Osteocyte (in vitro differentiated cells): ENCODE measurements at places on chromosomes 3 and 15.

DNA sequence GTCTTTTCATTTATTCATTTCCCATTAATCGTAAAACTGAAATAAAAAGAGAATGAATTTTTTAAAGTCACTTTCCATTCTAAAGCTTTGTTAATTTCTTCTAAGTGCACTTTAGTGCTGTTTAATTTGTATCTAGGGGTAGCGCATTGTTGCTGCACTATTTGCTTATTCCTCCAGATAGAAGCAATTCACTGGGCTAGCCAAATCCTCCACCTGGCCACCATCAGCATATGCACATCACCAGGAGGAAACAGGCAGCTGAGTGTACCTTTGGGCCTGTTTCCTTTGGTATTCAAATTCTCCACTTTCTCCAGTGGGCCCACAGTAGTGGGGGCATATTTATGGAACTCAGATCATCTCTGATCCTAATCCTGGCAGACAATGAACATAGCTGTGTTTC is 29.8 kb upstream of the CPB1 start:
- peaks cover 11% of the 10 kb centered on the region for H3K4me1 ChIP-seq
- peaks cover 6% of the 10 kb centered on the region for H3K36me3 ChIP-seq
- no peak overlapping the region for H3K27ac ChIP-seq
- H3K27me3 ChIP-seq = peaks cover 22% of the 10 kb centered on the region
- no peak for DNase-seq
- no peak overlapping the region for H3K4me3 ChIP-seq

DNA sequence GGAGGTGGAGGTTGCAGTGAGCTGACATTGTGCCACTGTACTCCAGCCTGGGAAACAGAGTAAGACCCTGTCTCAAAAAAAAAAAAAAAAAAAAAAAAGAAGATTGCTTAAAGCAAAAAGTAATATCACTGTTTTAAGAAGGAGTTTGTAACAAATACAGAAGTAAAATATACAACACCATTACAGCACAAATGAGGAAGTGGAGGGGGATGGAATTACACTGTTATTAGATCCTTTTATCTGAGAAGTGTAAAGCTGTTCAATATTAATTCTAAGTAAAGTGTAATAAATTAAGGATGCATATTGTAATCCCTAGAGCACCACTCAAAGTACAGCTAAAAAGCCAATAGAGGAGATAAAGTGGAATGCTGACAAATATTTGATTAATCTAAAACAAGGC is 47.0 kb upstream of the SNRPA1 start:
- no peak overlapping the region for H3K4me3 ChIP-seq
- no peaks in the 10 kb centered on the region for H3K36me3 ChIP-seq

DNA sequence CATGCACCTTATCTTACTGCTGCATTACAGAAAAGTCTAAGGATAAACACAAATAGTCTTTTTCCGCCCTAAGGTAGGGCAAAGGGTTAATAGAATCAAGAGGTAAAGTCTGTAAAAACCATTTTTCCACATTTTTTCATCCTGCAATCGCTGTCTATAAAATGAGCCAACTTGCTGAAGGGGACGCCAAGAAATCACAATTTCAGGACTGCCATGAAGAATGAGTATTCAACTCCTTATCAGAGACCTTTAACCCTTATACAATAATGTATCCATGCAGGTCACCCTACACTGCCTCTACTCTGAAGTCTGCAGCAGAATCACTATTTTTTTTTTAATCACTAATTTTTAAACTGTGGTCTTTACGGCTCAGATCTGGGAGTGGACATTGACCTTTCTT is 1.1 kb upstream of the DNAJC13 start:
- H3K4me3 ChIP-seq = peak overlapping the region; percentile 99
- H3K36me3 ChIP-seq = peaks cover 3% of the 10 kb centered on the region
- no peak for DNase-seq
- peaks cover 29% of the 10 kb centered on the region for H3K4me1 ChIP-seq

DNA sequence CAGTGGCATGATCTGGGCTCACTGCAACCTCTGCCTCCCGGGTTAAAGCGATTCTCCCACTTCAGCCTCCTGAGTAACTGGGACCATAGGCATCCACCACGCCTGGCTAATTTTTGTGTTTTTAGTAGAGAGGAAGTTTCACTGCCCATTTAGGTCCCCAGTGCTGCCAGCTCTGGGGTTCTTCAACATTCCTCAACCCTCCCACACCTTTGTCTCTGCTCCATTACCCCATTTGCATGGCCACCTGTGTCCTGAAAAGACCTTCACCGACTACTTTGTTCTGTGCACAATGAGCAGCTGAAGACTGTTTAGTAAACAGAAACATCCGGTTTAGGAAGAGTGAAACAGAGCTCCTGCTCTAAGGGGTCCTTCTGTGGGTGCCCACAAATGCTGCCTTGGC is 92.0 kb downstream of the FAM43A start:
- no peak overlapping the region for H3K27ac ChIP-seq
- no peak for DNase-seq
- peaks cover 40% of the 10 kb centered on the region for H3K27me3 ChIP-seq
- H3K36me3 ChIP-seq = no peaks in the 10 kb centered on the region
- H3K4me3 ChIP-seq = no peak overlapping the region
